GF-D8 (cell line): ENCODE measurements at places on chromosomes 13 and 19.

- no peak for DNase-seq
Measured at GRCh38 chr13:75682326-75682725, 46.2 kb downstream of the LMO7 start.

GRCh38 chr19:18915639-18916038, 3.5 kb downstream of the COPE start:
- DNase-seq = no peak

DNA sequence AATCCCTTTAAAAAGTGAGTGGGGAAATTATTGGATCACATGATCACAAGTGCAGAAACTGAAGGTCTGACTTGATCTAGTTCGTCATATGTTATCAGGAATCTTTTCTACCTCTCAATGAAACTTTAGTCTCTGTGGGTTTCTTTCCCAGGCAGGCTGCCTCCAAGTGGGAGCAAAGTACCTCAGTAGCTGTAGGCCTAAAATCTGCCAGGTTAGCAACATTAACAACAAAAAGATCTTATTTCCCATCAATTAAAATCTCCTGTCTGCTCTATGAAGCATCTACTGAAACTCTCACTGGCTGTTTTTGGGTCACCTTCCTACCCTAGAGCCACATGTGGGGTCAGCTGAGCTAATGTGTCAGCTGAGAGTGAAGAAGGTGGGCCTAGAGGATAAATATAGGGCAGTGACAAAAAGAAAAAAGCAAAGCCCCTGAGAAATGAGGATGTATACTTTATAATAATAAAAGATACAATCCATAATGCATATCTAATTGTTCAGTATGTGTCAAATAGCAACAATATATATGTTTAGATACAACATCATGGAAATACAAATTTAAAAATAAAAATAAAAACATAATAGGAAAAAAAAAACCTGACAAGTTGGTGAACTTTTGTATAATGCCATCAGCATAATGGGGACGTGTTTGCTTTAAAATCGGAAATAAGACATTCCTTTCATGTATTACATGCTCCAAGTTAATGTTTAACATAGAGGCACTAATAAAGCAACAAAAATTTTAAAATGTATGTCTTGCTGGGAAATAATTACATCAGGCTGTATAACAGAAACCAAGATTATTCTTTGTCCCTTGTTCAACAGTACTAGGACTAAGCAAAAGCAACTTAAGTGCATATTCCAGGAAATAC, 141.1 kb downstream of the GPC5 start:
- DNase-seq = no peak

DNA sequence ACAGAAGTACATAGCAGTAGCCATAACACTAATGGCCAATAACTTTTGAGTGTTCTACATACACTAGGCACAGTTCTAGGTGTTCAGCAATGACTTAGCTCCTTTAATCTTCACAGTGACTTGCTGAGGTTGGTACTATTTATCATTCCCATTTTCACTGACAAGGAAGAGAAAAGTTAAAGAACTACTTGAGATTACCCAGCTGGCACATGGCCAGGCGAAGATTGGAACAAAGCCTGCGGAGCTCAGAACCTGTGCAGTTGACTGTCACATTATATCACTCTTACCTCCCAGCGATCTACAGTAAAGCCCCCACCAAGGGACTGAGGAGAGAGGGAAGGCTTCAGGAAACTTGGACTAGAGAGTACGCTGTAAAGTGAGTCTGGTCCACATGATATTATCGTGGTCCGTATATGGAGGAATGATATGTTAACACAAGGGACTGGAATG, 42.4 kb upstream of the WDFY2 start:
- DNase-seq = no peak

DNA sequence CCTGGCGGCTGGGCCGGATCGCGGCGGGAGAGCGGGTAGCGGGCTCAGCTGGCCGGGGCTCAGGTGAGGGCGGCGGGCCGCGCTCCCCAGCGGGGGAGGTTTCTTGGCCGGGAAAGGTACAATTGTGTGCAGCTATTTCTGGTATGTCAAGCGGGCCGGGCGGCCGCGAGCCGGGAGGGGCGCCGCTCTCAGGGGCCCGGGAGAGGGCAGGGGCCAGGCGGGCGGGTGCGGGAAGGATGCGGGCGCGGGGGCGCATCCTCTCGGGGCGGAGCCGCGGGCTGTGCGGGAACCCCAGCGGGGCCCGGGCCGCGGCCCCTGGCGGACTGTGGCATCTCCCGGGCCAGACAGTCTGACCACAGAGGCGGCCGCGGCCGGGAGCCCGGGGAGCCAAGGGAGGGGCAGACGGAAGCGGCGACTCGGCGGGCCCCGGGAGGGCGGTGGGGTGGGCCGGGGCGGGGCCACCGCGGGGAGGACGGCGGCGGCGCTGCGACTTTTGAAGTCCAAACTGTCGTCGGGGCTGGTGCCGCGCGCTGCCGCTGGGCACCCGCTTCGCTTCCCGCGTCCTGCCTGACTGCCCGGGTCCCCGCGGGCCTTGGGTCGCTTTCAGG, at the start of gene LMO7:
Gene LMO7 (plus strand): TSS at position 503 of the 608 bp plus-strand sequence. CDS start 328 bp downstream, outside the sequence.
- DNase-seq = no peak

- peak; percentile 12 for DNase-seq
Measured at GRCh38 chr19:15177269-15178116, 23.3 kb downstream of the NOTCH3 start.

- no peak for DNase-seq
Measured at GRCh38 chr19:32233885-32234284, 111.5 kb upstream of the ZNF507 start.
